ENCODE measurements at places on chromosomes 4 and X. TPM values are rescaled to one million over a fixed set of nuclear protein-coding genes. Genes with fewer than 3 reads are reported as not detected.
A peak's percentile ranks its signal among the peaks of the same experiment; 100 is the strongest.

DNA sequence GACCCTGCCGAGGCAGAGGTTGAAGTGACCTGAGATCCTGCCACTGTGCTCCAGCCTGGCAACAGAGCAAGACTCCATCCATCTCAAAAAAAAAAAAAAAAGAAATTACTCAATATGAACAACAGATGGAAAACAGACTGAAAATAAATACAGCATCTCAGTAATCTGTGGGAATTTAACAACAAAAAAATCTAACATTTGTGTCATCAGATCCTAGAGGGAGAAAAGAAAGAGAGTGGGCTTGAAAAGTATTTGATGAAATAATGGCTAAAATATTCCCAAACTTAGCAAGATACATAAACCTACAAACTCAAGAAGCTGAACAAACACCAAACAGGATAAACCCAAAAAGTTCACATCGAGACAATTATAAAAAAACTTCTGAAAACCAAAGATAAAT is 84.7 kb downstream of the CENPC start:
- H3K4me3 ChIP-seq: no peak overlapping the region
- no peaks in the 10 kb centered on the region for H3K36me3 ChIP-seq
- DNase-seq: no peak
- H3K4me1 ChIP-seq: no peaks in the 10 kb centered on the region

DNA sequence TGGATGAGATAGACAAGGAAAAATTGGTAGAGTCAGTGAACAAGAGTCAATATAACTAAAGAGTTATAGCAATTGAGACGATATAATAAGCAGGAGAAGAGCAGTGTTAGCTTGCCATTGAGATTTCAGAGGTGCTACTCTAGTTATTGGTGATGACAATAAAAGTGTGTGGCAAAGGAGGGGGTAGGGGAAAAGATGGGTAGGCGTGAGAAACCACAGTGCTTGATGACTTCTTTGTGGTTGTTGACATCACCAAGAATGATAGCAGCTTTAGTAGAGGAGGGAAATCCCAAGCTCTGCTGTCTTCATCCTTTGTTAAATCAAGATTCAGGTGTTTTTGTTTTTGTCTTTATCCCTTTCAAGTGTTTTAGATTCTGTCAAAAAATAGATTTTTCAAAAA is 179.9 kb upstream of the PPP3CA start:
- H3K4me3 ChIP-seq: no peak overlapping the region
- DNase-seq: no peak
- no peaks in the 10 kb centered on the region for H3K27me3 ChIP-seq
- no peak overlapping the region for H3K27ac ChIP-seq
- H3K4me1 ChIP-seq: no peaks in the 10 kb centered on the region

DNA sequence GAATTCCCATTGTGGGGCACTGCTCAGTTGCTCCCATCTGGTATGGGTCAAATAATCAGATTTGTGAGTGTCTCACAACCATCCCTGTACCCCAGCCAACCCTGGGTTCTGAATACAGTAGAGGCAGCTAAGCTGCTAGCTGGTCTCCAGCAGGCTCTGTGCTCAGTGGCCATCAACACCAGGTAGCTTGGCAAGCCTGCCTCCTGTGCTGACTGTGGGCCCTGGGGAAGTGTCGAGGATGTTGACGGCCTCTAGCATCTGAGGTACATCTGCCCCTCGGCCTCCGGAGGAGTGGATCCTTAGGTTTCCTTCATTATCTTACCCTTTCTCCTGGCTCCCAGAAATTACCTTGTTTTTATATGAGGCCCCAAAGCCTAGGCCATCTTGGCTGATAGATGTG is 13.3 kb downstream of the RNF4 start:
- no peaks in the 10 kb centered on the region for H3K27me3 ChIP-seq
- DNase-seq: no peak
- no peaks in the 10 kb centered on the region for H3K36me3 ChIP-seq
- H3K27ac ChIP-seq: peak overlapping the region; percentile 38

DNA sequence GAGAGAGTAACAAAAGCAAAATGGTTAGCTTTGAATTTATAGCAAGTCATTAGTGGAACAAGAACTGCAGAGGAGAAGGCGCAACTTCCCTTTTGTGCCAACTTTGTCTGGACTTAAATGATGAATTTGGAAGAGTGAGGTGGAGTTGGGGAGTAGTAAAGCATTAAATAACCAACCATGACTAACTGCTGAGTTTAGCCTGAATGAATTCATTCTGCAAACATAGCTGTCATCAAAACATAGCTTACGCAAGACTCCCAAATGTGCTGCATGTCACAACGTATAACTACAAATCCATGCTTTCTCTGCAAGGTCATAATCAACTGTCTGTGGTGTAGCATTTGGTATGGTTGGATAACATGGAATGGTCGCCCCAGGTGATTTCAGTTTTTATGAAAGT is 75.9 kb upstream of the RPL34 start:
- no peaks in the 10 kb centered on the region for H3K36me3 ChIP-seq
- no peak overlapping the region for H3K27ac ChIP-seq
- no peaks in the 10 kb centered on the region for H3K27me3 ChIP-seq
- DNase-seq: no peak

DNA sequence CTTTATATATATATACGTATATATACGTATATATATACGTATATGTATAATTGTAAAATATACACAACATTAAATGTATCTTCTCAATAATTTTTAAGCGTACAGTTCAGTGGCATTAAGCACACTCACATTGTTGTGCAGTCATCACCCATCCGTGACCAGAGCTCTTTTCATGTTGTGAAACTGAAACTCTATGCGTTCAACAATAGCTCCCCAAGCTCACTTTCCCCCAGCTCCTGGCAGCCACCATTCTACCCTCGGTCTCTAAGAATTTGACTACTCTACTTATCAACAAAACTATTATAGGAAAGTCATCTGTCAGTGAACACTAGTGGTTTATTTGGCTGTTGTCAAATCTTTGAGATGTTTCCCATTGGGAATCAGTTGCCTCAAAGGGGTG is 621.8 kb upstream of the GALNT7 start:
- no peak for DNase-seq
- H3K27me3 ChIP-seq: no peaks in the 10 kb centered on the region
- H3K27ac ChIP-seq: no peak overlapping the region
- H3K4me1 ChIP-seq: no peaks in the 10 kb centered on the region
- no peak overlapping the region for H3K4me3 ChIP-seq

DNA sequence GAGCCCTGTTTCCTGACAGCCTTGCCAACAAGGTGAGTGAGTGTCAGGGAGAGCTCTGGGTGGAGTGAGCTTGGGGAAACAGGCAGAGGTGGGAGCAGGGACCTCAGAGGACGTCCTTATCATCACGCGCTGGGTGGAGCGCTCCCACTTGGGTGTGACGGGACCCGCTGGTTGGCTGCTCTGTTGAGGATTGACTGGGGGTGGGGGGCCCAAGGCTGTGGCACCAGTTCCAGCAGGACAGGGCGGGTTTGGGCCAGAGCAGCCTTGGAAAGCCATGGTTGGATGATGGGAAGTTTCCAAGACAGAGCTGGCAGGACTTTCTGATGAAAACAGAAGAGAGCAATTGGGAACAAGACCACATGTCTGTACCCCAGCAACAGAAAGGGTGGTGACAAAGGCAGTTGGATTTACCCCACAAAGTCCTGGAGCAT is 3.0 kb upstream of the PCGF3 start:
- H3K36me3 ChIP-seq: no peaks in the 10 kb centered on the region
- no peak overlapping the region for H3K27ac ChIP-seq
- H3K27me3 ChIP-seq: no peaks in the 10 kb centered on the region

GRCh38 chrX:311156-312129 is 7.2 kb downstream of the GTPBP6 start:
- no peaks in the 10 kb centered on the region for H3K36me3 ChIP-seq
- H3K27me3 ChIP-seq: no peaks in the 10 kb centered on the region
- DNase-seq: no peak
- H3K27ac ChIP-seq: no peak overlapping the region

- no peak overlapping the region for H3K27ac ChIP-seq
- H3K36me3 ChIP-seq: no peaks in the 10 kb centered on the region
- no peak for DNase-seq
- H3K4me1 ChIP-seq: no peaks in the 10 kb centered on the region
These were observed 28.6 kb downstream of the BMX start for GRCh38 chrX:15529165-15529564.

- no peak overlapping the region for H3K27ac ChIP-seq
- DNase-seq: no peak
- no peak overlapping the region for H3K4me3 ChIP-seq
- no peaks in the 10 kb centered on the region for H3K27me3 ChIP-seq
These were observed 358.4 kb downstream of the PRR32 start for GRCh38 chrX:127177966-127178365.

- no peaks in the 10 kb centered on the region for H3K27me3 ChIP-seq
- no peak for DNase-seq
- peak overlapping the region; percentile 65 for H3K27ac ChIP-seq
- peaks cover 11% of the 10 kb centered on the region for H3K4me1 ChIP-seq
- H3K36me3 ChIP-seq: no peaks in the 10 kb centered on the region
- no peak overlapping the region for H3K4me3 ChIP-seq
These were observed 183.4 kb downstream of the KIT start for GRCh38 chr4:54840992-54841768.

- H3K36me3 ChIP-seq: no peaks in the 10 kb centered on the region
- H3K4me1 ChIP-seq: no peaks in the 10 kb centered on the region
- no peak overlapping the region for H3K4me3 ChIP-seq
- no peaks in the 10 kb centered on the region for H3K27me3 ChIP-seq
These were observed 188.4 kb downstream of the DHX15 start for GRCh38 chr4:24395937-24396336.

GRCh38 chr4:27149541-27150212 is 289.0 kb downstream of the STIM2 start:
- DNase-seq: no peak
- no peak overlapping the region for H3K4me3 ChIP-seq
- no peak overlapping the region for H3K27ac ChIP-seq
- no peaks in the 10 kb centered on the region for H3K27me3 ChIP-seq
- no peaks in the 10 kb centered on the region for H3K4me1 ChIP-seq

The CRLF2 gene
- not detected for total RNA-seq

The JCHAIN gene
- 12.7 TPM for total RNA-seq

The SCML2 gene
- 15.8 TPM for total RNA-seq

The CC2D2A gene
- 16.8 TPM for total RNA-seq

The CXCL8 gene
- total RNA-seq: not detected
